ENCODE measurements at places on chromosomes 3 and 15.

DNA sequence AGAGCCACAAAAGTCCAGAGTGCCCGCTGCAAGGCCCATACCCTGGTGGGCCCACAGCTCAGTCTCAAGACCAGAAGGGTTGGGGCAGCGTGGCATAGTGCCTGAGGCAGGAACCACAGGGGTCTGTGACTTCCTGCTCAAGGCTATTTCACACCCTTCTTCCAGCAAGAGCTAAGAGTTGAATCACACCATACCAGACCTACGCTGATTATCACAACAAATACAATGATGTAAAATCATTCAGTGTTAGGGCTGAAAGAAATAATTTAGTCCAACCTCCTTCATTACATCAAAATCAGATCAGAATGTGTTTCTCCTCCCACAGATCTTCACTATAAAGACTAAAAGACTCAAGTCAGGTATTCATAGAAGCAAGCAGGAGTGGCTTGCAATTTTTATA lies 27.8 kb upstream of the ST8SIA2 start:
- DNase-seq: no peak

DNA sequence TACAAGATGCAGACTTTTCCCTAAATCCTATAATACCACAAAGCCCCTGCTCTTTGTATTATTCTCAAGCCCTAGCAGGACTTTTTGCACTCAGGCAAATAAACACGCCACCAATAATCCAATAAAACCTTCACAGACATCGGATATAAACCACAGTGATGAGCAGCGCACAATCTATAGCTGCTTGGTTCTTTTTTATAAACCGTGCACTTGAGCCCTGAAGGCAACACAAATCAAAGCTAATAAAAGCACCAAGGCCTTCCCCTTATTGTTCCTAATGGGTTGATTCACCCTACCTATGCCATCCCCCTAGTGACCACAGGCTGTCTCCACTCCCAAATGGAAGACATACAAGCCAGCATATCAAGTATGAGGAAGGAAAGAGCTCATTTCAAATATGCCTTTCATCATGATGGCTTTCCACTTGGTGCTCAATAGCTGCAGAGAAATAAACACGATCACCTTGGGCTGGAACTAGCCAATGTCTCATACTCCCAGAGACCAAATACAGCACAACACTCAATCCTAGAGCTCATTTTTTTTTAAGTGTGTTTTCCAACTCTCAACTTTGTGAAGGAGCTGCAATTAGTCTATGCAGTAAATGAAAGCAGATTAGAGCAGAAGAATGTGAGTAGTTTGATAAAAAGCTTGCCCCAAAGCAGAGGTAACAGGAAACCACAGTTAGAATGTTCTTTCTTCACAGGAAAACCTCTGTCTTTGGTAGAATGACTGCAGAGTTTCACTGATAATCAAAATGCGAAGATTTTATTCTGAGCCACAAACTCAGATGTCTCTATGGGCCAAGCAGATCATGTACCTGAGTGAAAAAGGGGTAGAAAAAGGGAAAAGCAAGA lies 573.9 kb downstream of the AGBL1 start:
- no peak for DNase-seq

DNA sequence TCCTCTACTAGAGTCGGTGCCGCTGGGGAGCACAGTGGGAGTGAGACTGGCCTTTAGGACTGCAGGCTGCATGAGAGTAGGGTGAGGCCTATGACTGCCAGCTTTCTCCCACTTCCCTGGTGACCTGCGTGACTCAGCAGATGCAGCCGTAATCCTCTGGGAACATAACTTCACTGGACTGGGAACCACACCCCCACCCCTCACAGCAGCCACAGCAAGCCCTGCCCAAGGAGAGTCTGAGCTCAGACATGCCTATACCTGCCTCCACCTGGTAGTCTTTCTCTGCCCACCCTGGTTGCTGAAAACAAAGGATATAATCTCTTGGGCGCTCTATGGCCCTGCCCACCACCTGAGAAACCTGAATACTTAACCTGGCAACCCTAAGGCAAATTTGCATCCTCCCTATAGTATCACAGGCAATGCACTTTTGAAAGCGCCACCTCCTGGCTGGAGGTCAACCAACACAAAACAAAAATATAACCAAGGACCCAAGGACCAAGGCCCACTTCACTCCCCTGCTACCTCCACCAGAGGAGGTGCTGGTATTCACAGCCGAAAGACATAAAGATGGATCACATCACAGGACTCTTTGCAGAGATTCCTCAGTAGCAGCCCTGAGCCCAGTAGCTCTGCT lies 308.9 kb downstream of the CTNNB1 start:
- DNase-seq: no peak

GRCh38 chr3:58683001-58683458 lies 16.5 kb upstream of the FAM3D start:
- DNase-seq: no peak

- no peak for DNase-seq
Measured at GRCh38 chr3:32850226-32850625, 32.4 kb downstream of the TRIM71 start.

- DNase-seq: no peak
Measured at GRCh38 chr3:34196914-34197313, 398.5 kb downstream of the PDCD6IP start.

- DNase-seq: peak; percentile 56
Measured at GRCh38 chr15:36914960-36915808, 185.2 kb downstream of the MEIS2 start.

DNA sequence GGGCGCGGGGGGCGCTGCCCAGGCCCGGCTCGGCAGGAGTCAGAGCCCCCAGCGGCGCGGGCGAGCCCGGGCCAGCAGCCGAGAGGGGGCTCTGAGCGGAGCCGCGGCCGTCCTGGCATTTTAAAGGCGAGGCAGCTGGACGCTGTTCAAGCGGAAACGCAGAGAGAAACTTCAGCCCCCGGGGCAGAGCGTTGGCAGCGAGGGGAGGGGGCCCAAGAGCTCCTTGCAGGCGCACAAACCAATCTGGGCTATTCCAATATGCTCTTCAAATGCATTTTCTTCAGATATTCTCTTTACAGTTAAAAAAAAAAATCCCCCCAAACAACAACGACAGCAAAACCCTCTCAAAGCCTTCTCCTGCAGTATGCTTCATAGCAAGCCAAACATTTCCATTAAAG lies at the start of gene CTXND1:
TSS of gene CTXND1 (minus strand) at position 93 of the 398 bp plus-strand sequence. CDS start 50,264 bp downstream, outside the sequence.
- DNase-seq: peak; percentile 25

- no peak for DNase-seq
Measured at GRCh38 chr3:171358881-171359198, 101.4 kb downstream of the TNIK start.

DNA sequence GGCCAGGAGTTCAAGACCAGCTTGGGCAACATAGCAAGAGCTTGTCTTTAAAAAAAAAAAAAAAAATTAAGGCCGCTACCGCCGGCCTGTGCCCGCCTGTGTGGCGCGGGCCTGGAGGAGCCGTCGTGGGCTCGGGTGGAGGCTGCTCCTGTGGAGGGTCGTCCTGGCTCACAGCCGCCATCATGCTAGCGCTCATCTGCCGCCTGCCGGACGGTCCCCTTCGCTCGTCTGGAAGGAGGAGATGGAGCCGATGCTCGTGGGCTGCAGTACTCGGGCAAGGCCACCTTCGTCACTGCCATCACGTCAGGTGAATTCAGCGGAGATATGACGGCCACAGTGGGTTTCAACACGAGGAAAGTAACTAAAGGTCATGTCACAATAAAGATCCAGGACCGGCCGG lies 37.4 kb downstream of the TFRC start:
- DNase-seq: no peak

DNA sequence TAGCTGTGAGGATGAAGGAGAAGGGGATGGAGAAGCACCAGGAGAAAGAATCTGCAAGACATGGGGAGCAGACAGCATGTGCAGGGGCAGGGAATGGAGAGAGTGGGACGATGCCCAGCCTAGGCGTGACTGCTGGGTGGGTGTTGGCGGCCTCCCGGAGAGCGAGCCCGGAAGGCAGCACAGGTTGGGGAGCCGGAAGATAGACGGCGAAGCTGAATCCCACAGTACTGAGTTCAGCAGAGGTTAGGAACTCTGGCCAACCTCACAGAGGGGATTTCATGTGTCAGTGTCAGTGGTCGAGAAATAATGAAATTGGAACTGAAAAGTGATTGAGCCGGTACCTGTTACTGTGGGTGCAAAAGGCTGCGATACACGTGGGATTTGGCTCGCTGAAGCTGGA lies 55.2 kb downstream of the PXYLP1 start:
- DNase-seq: no peak

GRCh38 chr3:16081661-16082060 lies 92.8 kb upstream of the GALNT15 start:
- DNase-seq: no peak

DNA sequence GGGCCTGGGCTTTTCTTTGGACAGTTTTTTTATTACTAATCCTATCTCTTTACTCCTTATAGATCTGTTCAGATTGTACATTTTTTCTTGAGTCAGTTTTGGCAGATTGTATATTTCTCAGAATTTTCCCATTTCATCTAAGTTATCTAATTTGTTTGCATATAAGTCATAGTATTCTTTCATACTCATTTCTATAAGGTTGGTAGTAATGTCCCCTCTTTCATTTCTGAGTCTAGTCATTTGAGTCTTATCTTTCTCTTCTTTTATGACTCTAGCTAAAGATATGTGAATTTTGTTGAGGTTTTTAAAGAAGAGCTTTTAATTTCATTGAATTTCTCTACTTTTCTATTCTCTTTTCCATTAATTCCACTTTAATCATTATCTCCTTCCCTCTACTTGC lies 27.2 kb downstream of the TRPM1 start:
- DNase-seq: no peak

DNA sequence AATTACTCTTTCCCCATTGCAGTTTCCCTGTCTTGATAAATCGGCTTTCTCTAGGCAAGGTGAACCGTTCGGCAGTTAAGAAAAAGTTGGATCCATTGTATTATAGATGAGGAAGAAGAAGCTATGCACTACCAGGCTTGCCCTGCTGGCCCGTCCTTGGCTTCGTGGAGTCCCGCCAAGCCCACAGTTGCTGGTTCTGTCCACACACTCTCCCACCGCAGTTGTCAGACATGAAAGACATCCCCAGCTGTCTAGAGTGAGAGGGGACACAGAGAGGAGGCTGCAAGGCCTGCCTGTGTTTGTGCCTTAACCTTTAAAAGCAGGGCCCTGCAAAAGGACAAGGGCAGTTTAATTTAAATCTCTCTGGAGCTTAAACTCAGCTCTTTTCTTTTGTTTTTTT lies 47.2 kb upstream of the PLCL2 start:
- DNase-seq: no peak

DNA sequence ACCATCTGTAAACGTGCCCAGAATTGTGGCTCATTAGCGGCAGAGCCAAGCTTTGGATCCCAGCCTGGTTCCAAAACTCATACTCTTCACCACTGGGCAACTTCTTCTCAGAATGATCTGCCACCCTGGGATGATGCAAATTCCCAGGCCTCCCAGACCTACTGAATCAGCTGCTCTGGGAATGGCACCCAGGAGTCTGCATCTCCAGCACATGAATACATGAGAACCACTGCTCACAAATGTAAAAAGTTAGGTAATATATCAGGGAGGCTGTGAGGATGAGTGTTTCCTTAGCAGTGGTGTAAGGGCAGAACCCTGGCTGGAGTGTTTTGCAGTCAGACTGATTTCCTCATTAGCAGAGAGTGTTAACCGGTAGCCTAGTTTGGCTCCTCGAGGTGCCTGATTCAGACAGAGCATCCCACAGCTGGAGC lies 94.2 kb downstream of the LIPC start:
- DNase-seq: no peak

- DNase-seq: no peak
Measured at GRCh38 chr3:37053753-37054152, 60.4 kb downstream of the MLH1 start.

Data from adipocyte (in vitro differentiated cells).